Amniotic epithelial cell (primary cell): ENCODE measurements at places on chromosomes 11 and 22.

DNA sequence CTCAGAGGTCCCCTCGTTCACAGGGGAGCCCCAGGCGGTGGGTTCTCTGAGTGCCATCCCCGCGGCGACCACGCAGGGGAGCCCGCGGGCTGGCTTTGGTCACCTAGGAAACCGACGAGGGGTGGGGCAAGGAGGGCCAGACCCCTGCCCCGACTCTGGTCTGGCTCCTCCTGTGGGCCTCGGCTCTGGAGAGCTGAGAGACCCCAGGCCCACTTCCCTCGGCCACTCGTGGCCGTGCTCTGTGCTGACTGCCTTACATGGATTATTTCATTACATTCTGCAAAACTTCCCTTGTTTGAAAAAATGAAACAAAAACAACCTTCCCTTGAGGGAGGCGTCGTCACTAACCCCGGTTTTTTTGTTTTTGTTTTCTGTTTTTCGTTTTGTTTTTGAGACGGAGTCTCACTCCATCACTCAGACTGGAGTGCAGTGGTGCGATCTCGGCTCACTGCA lies 15.1 kb upstream of the CYTH4 start:
- peak; percentile 15 for DNase-seq

DNA sequence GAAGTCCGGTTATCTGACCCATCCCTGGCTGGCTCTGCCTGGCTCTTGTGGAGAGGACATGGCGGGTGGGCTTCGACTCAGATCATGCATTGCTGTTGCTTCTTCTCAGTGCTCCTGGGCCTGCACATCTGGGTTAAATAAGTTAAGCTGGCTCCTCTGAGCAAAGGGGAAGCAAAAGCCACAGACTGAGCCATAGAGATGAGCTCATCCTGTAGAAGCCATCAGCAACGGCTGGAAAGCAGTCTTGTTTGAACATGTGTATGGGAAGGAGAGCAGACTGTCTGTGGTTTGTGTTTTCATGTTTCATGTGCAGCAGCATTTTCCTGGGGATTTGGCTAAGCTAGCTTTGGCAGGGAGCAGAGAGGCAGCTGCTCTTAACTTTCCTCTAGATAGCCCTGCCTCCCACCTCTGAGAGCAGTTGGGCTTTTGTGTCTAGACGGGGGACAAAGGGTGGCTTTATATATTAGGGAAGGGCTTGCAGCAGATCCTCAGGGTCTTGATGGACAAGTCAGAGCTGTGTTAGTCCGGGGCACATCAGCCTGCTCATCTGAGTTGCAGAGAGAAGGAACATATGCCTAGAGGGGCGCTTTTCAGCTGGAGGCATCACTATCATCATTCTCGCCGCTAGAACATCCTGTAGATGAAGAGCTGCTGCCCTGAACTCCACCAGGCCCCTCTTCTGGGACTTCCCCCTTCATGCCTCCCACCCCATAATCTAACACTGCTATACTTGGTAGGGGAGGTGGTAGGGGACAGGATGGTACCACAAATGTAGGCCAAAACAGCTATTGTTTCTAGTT lies 14.9 kb downstream of the DCPS start:
- DNase-seq = peak; percentile 96

- DNase-seq = no peak
These were observed 6.4 kb downstream of the PACSIN2 start for GRCh38 chr22:43008509-43008908.

DNA sequence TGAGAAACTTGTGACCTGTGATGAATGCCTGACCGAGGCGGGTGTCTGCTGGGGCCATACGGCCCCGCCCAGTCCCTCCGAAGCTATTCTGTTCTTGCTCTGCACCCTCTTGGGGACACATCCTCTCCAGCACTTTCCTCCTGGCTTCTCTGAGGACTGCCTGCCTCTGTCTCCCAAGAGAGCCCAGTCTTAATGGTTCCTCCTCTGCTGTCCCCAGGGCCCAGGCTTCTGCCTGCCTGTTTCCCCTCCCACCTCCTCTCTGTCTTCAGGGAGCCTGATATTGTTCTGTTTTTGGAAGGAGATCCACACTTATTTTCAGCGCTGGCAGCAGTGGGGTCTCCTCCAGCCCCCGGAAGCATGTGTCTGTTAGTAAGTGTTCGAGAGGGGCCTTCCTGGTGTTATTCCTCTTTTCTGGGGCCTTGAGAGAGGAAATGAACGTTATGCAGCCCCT lies 18.7 kb downstream of the SYNGR1 start:
- no peak for DNase-seq

- DNase-seq = no peak
These were observed 22.3 kb upstream of the NRGN start for GRCh38 chr11:124717421-124717785.

GRCh38 chr11:1486054-1486825 lies at the start of gene MOB2:
MOB2 (minus strand) TSS chr11:1486779; CDS start chr11:1486556, 223 bp downstream.
- DNase-seq = no peak

DNA sequence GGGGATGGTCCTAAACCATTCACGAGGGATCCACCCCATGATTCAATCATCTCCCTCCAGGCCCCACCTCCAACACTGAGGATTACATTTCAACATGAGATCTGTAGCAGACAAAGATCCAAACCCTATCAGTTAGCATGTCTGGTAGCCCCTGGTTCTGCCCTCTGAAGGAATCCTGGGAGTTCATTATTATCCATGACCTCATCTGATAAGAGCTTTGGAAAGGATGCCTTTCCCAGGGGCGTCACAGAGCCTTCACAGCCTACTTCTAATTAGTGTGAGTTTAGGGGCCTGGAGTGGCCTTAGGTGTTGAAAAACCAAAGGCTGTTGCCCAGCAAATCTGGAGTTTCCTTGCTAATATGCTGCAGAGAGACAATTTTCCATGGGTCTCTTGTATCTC lies 8.6 kb upstream of the EIF3M start:
- peak; percentile 49 for DNase-seq

DNA sequence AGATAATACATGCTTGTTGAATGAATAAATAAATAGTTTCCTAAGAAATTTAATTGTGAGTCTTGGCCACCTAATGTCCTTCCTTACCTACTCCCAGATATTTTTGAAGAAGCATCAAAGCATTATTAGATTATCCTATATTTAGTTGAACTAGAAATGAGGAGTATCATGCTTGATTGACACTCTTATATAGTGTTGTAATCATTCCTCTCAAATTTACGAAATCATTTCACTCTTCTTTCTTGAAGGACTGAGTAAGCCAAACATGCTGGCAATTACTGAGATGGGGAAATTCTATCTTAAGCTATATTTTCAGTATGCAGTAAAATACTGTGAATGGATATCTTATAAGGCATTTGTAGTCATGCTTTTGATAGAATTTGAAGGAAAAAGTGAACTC lies 189.0 kb downstream of the LUZP2 start:
- DNase-seq = peak; percentile 2
